ENCODE measurements at places on chromosomes 12 and 14.

DNA sequence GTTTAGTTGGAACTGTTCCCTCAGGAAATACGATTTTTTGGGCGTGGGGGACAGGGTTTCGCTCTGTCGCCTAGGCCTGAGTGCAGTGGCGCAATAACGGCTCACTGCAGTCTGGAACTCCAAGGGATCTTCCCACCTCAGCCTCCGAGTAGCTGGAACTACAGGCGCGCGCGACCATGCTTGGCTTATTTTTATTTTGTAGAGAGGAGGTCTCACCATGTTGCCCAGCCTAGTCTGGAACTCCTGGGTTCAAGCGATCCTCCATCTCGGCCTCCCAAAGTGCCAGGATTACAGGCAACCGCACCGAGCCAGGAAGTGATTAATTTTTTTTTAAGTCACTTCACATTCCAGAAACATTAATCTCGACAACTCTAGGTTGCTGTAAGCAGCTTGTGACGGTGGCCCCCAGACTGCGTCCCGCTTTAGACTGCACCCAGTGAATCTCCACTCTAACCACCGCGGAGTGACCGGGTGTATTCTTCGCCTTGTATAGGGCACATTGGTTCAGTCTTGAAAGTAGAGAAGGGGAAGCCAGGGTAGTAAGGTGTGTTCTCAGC is 830 bp upstream of the MIS18BP1 start:
- DNase-seq, result no peak

DNA sequence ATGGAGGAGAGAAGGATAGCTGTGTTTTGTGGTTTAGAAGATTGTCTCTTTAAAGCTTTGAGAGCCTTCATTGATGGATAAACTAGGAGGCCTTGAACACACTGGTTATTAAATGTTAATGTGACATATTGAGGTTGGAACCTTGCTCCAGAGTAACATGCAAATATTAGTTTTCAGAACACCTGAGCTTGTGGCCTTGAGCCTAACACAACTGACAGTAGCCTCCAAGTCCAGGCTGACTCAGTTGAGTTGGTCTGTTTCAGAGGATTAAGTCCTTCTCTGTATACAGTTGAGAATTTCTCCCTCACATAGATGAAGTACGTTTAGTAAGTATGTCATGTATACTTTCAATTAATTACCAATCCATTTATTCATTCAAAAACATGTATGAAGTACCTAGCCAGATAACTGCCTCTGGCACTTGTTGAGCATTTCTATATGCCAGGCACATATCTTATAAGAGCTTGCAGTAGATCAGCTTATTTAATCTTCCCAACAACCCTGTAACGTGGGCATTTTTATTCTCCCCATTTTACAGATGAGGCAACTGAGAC is 63.5 kb downstream of the ELK3 start:
- no peak for DNase-seq

DNA sequence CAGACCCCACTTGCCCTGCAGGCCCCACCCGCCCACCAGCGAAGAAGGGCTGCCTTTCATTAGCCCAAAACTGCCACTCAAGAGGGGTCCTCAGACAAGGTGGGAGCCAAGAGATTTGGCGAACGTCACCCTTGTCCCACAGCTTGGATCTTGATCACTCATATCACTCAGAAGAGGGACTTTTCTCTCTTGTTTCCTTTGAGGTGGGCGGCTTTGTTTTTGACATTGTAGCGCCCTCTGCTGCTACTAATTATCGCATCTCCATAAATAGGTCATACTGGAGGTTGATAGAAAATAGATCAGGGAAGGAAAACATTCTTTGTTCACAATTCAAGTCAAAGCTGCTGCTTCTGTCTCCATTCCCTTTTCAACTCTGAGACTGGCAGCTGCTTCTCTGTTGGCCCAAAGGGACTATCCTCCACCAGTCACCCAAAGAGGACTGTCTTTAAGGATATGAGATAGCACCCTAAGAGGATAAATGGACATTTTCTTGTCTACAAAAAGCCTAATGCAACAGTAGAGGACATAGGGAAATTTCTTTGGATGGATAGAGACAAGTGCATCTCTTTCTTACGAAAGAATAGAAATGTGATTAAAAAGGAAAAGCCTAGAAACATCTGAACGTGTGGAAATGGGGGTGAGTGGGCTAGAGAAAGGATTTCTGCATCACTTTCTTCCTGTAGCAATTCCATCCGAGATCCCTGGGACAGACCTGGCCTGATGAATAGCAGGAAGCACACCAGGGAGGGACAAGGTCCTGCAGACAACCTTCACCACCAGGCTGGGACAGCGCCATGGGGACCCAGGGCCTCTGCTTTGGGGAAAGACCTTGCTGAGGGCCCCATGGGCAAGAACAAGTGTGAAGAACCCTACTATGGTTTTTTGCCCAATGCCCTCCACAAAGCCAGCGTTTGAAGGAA is 115.8 kb downstream of the DAD1 start:
- DNase-seq, result no peak

DNA sequence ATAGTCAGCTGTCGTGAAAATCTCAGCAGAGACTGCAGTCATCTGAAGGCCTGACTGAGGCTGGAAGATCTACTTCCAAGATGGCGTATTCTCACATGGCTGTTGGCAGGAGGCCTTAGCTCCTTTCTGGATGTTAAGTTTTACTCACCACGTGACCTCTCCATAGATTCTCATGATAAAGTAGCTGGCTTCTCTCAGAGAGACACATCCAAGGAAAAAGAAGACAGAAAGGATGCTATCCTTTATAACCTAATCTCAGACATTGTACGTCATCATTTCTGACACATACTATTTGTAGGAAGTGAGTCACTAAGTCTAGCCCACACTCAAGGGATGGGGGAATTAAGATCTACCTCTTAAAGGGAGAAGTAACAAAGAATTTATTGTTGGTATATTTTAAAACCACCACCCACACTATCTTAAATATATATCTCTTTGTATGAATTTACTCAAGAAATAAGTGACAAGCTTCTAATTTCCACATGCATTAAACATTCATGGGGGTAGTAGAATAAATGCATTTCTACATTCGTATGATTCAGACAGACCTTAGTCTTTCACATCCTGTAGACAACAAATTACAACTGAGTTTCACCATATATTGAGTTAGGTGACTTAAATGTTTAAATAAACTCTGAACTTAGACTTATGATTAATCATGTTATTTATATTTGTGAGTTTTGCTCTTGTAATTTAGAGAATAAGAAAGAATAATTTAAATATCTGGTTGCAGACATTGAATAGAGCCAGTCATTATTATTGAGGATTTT is 411.0 kb downstream of the LRIG3 start:
- no peak for DNase-seq

DNA sequence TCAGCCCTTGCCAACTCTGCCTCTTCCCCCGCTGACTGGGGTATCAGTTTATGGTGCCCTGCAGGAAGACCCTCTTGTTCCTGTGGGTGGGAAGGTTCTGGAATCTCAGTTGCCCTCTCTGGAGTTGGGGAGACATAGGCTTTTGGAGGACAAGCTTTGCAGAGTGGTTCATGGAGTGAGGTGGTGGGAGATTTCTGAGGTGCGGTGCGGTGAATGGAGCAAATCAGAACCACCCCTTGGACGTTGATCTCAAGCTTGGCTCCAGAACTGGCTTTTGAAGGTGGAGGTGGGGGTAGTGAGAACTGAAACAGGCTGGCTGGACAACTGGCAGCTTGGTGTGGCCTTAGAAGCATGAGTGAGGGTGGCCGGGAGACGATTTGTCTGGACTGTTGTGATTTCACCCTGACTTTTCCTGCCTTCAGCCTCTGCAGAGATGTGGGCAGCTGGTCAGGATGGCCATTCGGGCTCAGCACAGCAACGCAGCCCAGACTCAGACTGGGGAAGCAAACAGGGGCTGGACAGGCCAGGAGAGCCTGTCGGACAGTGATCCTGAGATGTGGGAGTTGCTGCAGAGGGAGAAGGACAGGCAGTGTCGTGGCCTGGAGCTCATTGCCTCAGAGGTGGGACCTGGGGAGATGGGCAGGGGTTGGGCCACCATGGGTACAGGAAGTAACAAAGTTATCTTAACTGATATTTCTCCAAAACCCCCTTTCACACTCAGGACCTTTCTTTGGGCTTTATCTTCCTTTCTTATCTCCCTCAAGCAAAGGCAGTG is 1.1 kb downstream of the SHMT2 start:
- DNase-seq, result no peak

DNA sequence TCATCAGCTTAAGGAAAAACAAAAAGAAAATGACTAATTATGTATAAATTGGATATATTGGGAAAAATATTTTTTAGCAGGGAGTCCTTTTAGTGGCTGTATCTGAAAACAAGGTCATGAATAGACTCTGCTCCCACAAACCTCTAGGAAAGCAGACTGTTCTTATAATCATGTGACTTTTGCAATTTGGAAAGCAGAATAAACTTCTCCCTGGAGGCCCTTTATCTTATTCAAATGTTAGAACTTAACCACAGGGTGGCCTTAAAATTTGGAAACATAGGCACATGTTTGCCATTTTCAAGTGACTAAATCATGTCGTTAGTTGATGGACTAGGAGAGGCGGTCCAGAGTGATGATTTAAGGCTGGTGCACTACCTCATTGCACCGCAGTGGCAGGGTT is 196.6 kb upstream of the KRR1 start:
- no peak for DNase-seq
